ENCODE measurements at places on chromosomes 7 and 10. TPM values are rescaled to one million over a fixed set of nuclear protein-coding genes. Genes with fewer than 3 reads are reported as not detected.

DNA sequence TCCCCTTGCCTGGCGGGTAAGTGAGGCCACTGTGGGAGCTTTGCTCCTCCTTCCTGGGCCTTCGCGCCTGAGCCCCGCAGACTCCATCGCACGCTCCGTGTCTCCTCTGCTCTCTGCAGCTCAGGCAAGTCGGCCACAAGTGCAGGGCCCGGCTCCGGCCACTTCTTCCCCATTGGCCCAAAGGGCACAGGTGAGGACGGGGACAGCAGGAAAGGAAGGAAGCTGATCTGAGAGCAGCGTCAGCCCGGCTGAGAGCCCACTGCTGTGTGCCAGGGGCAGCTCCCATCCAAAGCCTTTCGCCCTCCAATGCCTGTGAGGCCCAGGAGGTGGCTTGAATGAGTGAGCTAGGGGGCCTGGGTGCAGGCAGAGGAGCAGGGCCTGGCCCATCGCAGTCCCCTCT, 33.7 kb upstream of the RHEB start:
- DNase-seq = no peak

DNA sequence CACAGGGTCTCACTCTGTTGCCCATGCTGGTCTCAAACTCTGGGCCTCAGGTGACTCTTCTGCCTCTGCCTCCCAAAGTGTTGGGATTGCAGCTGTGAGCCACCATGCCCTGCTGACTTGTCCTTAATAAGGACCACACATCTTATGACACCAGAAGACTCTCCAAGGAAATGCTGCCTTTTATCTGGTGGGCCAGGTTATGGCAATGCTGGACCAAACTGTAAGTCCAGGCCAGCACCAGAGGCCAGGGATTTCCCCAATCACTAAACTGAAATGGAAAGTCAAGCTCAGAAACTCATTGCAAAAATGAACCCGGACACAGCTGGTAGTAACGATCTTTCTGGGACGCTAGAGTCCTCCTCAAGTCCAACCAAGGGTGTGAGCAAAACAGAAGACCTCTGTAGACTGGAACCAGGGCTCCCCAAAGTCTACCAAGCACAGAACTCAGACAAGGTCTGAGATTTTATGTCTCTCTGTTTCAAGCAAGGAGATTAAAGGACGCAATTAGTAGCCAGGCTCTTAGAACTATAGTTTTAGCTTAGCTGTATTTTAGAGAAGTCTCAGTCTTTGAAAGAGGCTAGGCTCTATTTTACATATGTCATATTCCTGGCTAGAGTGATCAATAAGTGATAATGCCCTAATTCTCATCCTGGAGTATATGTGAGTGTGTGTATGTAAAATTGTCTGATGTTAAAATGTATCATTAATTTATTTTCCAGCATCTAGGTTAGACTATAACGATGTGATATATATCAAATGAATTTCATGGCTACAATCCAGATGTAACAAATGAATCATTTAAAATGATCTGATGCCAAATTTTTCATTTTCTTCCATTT, 74.0 kb upstream of the ITGB1 start:
- no peak for DNase-seq

The SPRN gene
- 0.43 TPM for total RNA-seq

- DNase-seq = no peak
Measured at GRCh38 chr10:56035489-56035888, 325.6 kb downstream of the ZWINT start.

DNA sequence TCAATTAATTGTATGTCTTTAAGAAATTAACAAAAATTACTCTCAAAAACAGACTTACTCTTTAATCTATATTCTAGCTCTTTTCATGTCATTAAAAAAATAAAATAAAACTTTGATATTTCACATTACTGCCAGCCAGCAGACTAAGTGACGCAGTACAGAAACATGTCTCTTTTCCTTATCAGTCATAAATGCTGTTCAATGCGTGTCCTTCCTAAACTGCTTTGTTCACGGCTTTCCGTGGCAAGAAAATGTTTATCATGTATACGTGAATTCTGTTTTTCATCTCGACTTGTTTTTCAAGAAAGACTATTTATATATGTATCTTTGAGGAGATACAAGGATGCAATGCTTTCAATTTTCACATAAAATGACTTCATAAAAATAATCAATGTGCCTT, 182.4 kb downstream of the DOCK4 start:
- DNase-seq = no peak

DNA sequence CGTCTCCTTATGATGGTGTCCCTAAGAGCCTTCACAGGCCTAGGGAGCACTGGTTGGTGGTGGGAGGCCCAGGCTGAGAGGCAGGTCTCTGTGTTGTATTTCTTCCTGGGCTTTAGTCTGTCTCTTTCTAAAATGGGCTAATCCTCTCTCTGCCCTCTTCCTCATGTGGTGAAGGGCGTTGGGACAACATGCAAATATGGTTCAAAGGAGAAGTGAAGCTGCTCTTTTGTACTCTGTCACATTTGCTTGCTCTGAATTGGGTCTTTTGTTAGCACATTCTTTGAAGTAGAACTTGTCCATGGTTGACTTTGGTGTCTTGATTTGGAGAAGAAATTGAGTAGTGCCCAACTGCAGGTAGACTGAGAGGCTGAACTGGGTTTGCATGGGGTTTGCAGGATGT, 814 bp downstream of the HK1 start:
- no peak for DNase-seq

GRCh38 chr7:9231630-9232121, 798.3 kb downstream of the NXPH1 start:
- no peak for DNase-seq

The CNNM1 gene
- 3.5 TPM for total RNA-seq

DNA sequence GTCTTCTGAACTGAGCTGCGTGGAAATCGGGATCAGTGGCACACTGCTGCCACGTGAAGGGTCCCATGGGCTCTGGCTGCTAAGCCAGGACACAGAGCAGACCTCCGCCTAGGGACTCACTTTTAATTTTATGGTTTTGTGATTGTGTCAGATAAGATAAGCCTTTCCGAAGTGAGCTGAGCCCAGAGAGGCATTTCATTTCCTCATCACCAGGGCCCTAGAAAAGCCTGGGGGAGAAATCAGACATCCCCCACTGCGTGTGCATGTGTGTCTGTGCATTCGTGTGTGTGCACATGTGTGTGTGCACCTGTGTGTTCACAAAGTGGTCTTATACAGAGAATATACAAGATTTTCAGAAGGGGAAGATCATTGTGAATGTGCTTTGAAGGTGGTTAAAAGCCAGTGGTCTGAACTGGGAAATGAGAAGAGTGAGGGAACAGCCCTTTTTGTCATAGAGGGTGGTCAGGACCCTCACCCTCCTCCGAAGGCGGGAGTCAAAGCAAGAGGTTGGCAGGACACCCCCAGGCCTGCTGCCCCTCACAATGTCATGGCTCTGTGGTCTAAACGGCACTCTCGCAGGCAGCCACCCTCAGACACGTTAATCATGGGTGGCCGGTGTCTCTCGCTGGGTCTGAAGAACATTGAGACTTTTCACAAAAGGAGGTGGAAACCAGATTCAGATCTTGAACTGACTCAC, 176.1 kb upstream of the PFKP start:
- DNase-seq = no peak

The CTTNBP2 gene
- total RNA-seq = 3.2 TPM

DNA sequence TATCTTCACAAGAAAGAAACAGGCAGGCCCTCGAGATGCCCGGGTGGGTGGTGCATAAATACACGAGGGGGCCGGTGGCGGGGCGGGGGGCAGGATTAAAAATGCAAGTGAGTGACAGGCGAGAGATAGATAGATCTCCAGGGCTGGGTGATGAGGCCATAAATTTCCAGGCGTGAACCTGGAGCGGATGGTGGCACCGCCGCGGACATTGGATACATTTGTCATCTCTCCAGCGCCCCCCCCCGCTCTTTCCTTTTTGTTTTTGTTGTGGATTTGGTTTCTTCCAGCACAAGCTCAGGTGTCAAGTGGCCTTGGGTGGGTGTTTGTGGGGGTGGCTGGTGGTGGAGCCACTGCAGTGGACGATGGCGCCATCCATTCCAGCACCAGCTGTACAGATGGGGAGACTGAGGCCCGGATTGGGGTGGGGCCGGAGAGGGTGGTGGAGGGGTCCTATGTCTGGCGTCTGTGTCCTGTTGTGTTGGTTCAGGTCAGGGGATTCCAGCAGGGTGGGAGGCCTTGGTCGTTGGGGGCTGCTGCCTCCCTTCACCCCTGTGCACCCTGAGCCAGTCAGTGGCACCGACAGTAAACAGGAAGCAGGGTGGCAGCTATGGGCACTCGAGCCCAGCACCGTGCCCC, 2.9 kb downstream of the ELFN1 start:
- no peak for DNase-seq

GRCh38 chr10:72740528-72740927, 48.6 kb downstream of the MCU start:
- DNase-seq = peak; percentile 47

GRCh38 chr7:29877196-29877595, 70.9 kb downstream of the WIPF3 start:
- no peak for DNase-seq

GRCh38 chr10:126013489-126014281, 117.3 kb downstream of the FANK1 start:
- DNase-seq = peak; percentile 96

The TRIM74 gene
- not detected for total RNA-seq

DNA sequence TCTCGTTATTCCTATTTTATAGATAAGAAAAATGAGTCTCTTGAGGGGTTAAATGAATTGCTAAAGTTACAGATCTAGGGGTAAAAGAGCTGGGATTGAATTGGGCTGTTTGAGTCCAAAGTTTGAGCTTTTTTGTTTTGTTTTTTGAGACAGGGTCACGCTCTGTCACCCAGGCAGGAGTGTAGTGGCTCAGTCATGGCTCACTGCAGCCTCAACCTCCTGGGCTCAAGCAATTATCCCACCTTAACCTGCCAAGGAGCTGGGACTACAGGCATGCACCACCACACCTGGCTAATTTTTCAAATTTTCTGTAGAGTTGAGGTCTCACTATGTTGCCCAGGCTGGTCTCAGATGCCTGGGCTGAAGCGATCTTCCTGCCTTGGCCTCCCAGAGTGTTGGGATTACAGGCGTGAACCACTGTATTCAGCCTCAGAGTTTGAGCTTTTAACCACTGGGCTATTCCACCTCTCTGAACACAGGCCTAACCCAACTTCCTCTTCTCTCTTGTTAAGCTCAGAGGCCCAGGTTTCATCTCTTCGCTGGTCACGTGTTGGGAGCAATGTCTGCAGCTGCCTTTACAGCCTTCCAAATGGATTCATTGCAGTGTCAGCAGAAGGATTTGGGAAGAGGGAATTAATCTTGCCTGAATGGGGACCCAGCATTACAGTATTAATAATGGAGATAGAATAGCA, 8.0 kb downstream of the SUFU start:
- DNase-seq = no peak

The GRM3 gene
- not detected for total RNA-seq

The PON1 gene
- total RNA-seq = not detected

DNA sequence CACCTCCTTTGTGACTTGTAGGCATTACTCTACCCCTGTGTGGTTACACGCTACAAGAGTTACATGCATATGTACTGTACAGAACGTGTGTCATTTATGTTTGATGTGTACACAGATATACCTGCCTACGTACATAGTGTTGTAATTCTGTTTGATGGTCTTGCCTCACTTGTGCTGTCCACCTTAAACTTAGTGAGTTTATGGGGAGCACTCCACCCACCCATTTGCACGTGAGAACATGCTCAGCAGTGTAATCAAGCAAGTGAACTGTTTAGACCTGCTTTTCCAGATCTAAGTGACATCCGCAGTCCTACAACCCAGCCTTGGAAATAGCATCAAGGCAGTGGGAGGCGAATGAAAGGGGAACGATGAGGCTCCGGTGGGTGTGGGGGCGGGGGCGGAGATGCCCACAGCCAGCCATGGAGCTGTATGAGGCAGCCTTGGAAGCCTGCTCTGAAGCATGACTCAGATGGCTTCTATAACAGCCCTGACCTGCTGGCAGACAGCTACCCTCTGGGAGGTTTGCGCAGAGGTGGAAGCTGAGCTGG, 52.1 kb downstream of the SUFU start:
- peak; percentile 49 for DNase-seq

DNA sequence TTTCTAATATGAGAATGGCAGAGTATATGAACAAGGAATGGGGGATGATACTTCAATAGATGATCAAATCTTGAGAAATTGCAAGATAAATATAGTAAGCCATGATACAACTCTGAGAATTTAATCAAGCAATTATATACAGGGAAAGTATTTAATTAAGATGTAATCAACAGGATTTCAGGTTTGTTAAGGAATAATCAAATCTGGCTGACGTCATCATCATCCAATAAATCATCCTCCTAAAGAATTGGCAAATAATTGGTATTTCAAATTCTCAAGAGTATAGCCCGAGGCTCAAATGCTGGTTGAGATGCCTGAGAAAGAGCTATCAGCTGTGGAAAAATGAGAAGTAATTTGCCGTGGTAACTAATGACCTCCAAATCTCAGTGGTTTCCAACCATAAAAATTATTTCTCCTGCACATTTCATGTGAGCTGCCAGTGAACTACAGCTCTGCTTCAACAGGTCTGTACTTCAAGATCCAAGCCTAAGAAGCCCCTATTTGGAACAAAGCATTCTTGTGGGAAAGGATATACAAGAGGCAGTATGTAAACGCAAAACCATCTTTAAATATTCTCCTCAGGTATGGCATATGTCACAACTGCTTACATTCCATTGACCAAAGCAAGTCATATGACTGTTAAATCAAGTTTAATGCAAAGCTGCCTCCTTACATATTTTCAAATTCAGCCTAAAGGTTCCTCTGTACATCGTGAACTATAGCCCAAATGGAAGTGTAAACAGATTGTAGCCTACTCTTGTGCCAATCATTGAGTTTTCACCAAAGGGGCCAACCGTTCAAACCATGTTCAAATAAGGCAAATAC, 503.0 kb downstream of the KIF20B start:
- DNase-seq = no peak

The OR9A2 gene
- not detected for total RNA-seq

The CYP3A7 gene
- not detected for total RNA-seq

DNA sequence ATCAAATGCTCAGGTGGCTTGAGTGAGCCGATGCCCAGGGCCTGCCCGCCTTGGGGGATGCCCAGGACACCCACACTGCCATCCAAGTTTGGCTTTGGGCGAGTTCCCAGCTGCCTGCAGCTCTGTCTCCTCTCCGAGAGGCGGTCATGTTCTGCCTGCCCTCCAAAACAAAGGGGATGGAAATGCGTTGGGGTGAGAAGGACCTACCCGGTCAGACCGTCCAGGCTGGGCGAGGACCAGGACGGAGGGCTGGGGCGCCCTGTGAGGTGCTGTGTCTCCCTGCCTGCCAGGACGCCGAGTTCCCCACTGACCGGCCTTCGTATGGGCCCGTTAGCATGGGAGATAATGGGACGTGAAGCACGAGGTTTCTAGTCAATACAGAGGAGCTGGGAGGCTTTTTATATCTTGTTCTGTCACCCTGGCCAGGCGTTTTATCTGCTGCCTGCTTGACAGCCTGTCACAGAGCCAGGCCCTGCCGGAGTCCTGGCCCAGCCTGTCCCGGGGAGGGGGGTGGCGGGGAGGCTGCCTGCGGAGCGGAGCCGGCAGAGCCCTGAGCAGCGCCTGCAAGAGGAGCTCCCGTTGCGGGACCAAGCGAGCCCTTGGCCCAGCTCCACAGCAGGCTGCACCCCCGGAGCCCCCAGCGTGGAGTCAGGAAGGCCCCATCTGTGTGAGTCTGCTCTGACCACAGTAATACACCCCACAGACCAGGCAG, 22.0 kb upstream of the ELFN1 start:
- no peak for DNase-seq

The ERVW-1 gene
- not detected for total RNA-seq

The HEPACAM2 gene
- not detected for total RNA-seq

The HILPDA gene
- 16.4 TPM for total RNA-seq

The GPR15LG gene
- not detected for total RNA-seq
